Activated T-helper 9 cell treated with anti-CD3 and anti-CD28 coated beads, Interleukin-2, amount 50 U/mL, for 16 hours (primary cell): ENCODE measurements at places on chromosomes 6 and 20.

DNA sequence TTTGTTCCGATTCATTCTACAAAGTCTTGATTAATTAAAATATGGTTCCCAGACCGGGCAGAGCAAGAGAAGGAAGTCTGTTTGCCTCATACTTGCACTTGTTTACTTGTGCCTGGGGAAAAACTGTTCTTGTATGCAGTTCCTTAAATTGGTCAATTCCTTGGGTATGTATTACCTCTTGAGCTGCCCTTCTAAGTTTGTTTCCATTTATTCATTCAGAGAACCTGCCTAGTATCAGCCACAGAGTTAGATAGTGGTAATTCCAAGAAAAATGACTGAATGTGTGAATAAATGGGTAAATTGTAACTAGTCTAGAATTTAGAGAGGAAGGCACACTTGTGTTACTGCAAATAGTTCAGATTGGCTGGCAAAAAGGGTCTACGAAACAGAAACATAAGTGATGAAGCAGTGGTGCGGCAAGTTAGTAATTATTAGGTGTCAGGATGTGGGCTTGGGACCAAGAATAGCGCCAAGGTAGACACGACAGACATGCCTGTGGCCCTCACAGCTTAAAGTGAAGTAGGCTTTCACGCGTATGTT lies 525 bp upstream of the MAK start:
- no peak for DNase-seq

DNA sequence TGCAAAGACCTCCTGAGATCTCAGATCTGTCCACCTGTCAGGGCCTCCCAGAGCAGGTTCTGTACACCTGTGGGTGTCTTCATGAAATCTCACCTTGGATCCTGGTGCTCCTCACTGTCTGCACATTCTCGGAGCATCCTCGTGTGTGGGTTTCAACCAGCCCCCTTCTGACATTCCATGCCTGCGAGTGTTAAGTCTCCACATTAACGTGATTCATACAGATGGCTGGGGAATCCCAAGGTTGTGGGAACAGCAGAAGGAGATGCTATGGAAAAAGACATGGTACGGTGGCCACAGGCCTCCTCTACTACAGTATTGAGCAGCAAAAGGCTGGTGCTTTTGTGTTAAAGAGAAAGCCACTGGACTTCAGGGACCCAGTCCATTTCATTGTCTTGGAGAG lies 556.5 kb downstream of the DHX35 start:
- no peak for DNase-seq

GRCh38 chr20:2917266-2917665 lies 44.0 kb downstream of the PTPRA start:
- no peak for DNase-seq

DNA sequence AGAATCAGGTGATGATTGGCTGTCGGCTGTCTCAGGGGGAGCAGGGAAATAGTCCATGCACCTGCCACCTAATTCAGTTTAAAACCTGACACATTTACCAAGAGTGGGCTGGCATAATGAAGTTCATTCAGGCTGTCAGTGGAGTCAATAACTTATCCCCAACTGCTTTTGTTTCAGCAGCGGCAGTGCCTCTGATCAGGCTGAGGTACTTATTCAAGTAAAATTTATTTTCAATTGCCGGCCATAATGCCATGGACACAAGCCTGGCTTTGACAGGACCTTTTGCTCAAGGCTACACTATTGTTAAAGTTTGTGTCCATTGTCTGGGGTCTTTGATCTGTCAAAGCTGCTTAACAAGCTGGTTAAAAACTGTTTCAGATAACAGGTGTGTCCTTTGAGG lies 20.6 kb downstream of the OLIG3 start:
- DNase-seq: no peak

GRCh38 chr6:132259070-132259469 lies 142.2 kb downstream of the MOXD1 start:
- DNase-seq: no peak

DNA sequence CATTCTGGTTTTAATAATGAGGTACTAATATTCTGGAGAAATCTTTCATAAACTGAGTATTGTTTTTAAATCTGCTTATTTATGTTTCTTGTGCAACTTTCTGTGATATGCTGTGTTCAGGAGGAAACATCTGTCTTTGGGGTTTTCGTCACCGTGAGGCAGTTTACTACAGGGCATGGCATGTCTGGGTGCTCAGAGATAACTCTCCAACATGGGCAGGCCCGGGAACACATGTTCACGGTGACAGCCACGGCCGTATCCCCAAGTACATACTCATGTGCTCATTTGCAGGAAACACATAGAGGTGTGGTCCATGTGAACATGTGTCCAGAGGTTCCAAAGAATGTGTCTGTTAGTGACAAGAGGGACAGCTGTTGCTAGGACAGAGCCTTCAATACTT lies 62.1 kb upstream of the CNKSR3 start:
- DNase-seq: no peak

GRCh38 chr20:16803965-16804792 lies 56.0 kb downstream of the OTOR start:
- no peak for DNase-seq

GRCh38 chr6:154230393-154230792 lies 126.2 kb downstream of the IPCEF1 start:
- no peak for DNase-seq

GRCh38 chr20:44067650-44068081 lies 119.3 kb downstream of the JPH2 start:
- DNase-seq: no peak

GRCh38 chr6:142530566-142530965 lies 228.8 kb downstream of the ADGRG6 start:
- DNase-seq: no peak

DNA sequence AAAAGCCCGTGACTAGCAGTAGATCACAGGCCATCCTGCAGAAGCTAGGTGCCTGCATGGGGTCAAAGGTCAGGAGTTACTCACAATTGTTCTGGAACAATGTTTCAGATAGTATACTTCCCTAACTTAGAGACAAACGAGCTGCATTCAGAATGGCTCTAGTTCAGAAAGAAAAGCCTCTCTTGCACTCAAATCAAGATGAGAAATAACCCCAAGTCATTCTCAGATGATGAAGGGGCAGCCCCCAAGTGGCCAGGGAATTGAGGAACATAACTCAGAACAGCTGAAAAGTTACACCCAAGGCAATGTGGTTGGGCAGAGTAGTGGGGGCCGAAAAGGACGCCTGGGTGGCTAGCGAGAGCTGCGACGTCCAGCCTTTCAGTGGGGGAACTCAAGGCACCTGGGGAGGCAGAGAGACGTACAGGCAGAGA lies 27.8 kb downstream of the FYN start:
- DNase-seq: no peak

GRCh38 chr6:15113587-15113986 lies 132.3 kb upstream of the JARID2 start:
- no peak for DNase-seq

DNA sequence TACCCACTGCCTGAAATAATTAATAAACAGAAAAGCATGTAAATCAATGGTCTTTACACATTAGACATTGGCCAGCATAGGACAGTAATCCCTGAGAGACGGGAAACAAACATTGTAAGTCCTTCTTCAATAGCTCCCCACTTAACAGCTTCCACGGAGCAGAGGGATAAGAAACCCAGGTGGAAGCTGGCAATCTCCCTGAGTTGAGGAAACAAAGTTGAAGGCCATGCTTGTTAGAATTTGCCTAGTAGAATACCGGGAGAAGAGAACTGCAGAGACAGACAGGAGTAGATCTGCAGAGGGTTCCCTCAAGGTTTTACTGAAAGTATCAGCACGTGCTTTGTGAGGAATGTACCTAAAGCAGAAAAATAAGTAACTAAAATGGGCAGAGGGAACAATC lies 33.9 kb downstream of the REV3L start:
- no peak for DNase-seq
